ENCODE measurements at places on chromosomes 6 and 20. TPM values are rescaled to one million over a fixed set of nuclear protein-coding genes. Genes with fewer than 3 reads are reported as not detected.

FAXC gene
- polyA plus RNA-seq, result 9.1 TPM

DUSP15 gene
- polyA plus RNA-seq, result 5.4 TPM

KCNK16 gene
- not detected for polyA plus RNA-seq

ELOVL2 gene
- 0.49 TPM for polyA plus RNA-seq

FLRT3 gene
- polyA plus RNA-seq, result 2.2 TPM

RRAGD gene
- polyA plus RNA-seq, result 0.05 TPM

KIAA0408 gene
- polyA plus RNA-seq, result 5.9 TPM

C4A gene
- 9.9 TPM for polyA plus RNA-seq

SPEF1 gene
- polyA plus RNA-seq, result 1.6 TPM

ASIP gene
- 0.15 TPM for polyA plus RNA-seq

HSPA12B gene
- 0.46 TPM for polyA plus RNA-seq

ANGPT4 gene
- not detected for polyA plus RNA-seq

CRISP2 gene
- polyA plus RNA-seq, result not detected

HLA-DMA gene
- polyA plus RNA-seq, result 1.5 TPM

XKR7 gene
- 0.02 TPM for polyA plus RNA-seq

MEI4 gene
- not detected for polyA plus RNA-seq

WFDC10B gene
- polyA plus RNA-seq, result not detected

LY6G5C gene
- 1.1 TPM for polyA plus RNA-seq

DZANK1 gene
- polyA plus RNA-seq, result 4.6 TPM

LAMA2 gene
- 0.92 TPM for polyA plus RNA-seq

BEND3 gene
- polyA plus RNA-seq, result 1.0 TPM

PACRG gene
- polyA plus RNA-seq, result 0.52 TPM

TREM2 gene
- not detected for polyA plus RNA-seq

ZBP1 gene
- polyA plus RNA-seq, result not detected

NR2E1 gene
- not detected for polyA plus RNA-seq
